ENCODE measurements at places on chromosomes 3 and 15.

GRCh38 chr3:142319094-142319493, 93.7 kb upstream of the GK5 start:
- no peak for DNase-seq

DNA sequence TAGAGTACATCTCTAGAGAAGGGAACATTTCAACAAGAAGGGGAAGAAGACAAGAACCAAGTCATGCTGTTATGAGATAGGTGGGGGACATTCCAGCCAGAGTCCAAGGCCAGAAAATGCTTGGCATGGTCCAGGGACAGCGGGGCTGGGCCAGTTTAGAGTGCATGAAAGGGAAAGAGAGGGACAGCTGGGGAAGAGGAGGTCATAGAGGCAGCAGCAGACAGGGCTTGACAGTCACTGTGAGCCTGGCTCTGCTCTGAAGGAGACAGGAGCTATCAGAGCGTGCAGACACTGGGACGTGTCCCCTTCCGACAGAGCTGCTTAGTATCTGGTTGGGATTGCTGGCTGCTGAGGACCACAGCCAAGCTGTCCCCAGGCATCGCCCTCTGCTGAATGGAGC, 35.7 kb upstream of the PRR20G start:
- DNase-seq: no peak

DNA sequence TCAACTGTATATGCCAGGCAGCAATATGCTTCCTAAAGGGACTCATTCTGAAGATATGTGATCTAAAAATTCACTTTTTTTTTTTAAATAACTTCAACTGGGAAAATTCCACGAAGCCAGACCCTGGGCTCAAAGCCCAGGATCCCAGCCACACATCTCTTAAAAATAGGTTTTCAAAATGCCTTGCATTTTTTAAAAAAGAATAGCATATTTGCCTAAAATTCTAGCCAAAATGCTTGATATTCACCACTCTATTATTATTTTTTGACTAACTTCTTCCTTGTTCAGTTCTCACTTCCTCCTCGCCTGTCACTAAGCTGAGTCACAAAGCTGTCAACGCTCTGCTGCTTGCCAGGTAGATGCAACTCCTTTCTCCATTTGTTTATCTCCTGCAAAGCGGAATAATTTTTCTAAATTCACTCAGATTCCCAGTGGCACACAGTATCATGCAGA, 28.0 kb upstream of the VGLL4 start:
- no peak for DNase-seq

GRCh38 chr3:18250991-18251390, 174.1 kb downstream of the SATB1 start:
- no peak for DNase-seq

DNA sequence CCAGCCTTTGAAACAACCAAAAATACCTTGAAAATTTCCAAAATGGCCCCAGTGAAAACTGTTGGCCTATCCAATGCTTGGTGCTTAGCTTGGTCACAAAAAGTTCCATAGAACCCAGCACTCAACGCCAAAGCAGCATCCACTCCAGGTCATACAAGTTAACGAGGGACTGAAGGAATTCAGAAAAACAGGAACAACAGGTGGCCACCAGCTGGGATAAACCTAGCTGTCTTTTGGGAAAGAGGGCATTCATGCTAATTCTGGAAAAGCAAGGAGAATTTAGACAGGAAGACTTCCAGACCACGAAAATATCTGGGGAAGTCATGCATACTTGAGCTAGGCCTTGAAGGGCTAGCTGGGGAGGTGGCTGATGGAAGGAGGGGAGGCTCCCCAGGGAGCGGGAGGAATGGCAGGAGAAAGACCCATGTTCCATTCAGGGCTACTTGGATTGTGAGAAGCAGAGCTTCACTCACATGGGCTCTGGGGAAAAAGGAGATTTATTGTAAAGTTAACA, 28.6 kb downstream of the COLQ start:
- DNase-seq: no peak

DNA sequence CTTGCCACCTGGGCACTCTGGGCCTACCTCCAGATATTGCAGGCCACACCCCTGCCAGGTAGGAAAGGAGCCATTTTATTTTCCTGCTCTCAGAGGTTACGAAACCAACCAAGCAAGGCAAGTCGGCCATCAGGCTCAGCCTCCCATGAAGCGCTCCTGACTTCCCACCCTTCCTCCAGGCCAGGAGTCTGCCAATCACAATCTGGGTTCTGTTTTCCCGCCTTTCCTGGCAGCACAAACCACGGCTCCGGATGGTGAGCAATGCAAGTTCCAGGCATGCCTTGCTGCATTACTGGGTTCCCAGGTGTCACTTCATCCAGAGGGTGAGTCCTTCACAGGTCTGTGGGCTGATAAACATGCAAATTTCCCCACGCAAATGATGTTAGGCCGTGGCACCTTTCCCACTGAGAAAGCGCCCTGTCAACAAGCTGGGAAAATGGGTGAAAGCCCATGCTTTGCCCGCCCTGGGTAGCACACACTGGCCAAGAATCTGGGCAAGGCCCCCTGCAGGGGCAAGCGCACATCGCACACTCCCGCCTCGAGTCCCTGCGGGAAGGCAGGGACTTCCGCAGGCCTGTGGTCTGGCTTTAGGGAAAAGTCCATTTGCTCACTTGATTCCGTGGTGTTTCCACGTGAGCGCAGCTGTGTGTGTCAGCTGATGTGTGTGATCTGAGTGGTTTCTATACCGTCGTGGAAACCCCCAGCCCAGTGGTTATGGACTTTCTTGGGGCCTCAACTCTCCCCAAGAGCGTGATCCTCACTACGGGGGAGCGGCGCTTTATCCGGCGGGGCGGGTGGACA, 61.6 kb upstream of the RYK start:
- no peak for DNase-seq

DNA sequence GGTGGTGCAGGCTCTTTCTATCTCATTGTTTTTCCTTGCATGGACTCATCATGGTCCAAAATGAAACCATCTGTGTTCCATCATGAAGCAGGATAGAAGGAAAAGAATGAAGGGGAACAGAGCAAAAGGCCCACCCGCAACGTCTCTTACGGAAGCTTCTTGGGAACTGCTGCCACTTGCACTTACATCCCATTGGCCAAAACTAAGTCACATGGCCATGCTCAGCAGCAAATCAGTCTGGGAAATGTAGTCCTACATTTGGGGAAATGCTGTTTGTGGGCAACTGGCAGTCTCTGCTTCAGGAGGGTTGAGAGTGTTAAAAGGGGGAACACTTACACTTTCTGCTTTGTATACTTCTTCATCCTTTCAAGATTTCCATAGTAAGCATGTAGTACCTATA, 191.6 kb downstream of the SV2B start:
- no peak for DNase-seq

- no peak for DNase-seq
Measured at GRCh38 chr15:94294556-94294955, 63.2 kb downstream of the MCTP2 start.

- no peak for DNase-seq
Measured at GRCh38 chr3:156612903-156613302, 58.0 kb upstream of the SSR3 start.

- DNase-seq: no peak
Measured at GRCh38 chr3:123816673-123817207, 67.4 kb downstream of the MYLK start.

All from activated gamma-delta T cell (primary cell).